ENCODE measurements at places on chromosomes 11 and 22. TPM values are rescaled to one million over a fixed set of nuclear protein-coding genes. Genes with fewer than 3 reads are reported as not detected.

DNA sequence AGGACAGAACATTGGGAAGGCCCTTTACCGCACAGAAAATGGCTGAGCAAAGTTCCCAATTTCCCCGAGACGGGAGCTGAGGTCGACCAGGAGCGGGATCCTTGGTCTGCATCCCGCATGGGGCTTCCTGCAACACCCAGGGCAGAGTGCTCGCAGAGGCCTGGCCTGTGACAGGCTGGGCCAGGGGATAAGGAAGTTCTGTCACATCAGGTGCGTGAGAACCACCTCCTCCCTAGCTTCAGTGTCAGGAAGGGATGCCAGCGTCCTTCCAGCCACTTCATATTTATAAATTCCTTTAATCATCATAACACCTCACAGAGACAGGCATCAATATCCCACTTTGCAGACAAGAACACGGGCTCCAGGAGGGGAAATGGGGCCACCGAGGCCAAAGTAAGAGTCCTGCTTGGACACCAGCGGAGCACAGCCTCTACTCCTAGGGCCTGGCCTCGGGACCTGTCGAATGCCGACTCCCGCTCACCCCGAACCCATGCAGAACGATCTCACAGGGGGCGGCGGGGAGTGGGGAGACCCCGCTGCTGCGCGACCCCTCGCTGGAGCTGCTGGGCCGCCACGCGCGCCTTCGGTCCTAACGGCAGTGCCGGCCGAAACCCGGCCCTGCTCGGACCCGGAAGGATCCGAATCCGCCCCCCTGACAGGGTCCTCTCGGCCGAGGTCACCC, 532 bp downstream of the BET1L start:
- no peak for DNase-seq
- peaks cover 73% of the 10 kb centered on the region for H3K36me3 ChIP-seq
- no peaks in the 10 kb centered on the region for H3K27me3 ChIP-seq
- H3K4me1 ChIP-seq = peaks cover 33% of the 10 kb centered on the region
- peak overlapping the region; percentile 100 for H3K4me3 ChIP-seq

DNA sequence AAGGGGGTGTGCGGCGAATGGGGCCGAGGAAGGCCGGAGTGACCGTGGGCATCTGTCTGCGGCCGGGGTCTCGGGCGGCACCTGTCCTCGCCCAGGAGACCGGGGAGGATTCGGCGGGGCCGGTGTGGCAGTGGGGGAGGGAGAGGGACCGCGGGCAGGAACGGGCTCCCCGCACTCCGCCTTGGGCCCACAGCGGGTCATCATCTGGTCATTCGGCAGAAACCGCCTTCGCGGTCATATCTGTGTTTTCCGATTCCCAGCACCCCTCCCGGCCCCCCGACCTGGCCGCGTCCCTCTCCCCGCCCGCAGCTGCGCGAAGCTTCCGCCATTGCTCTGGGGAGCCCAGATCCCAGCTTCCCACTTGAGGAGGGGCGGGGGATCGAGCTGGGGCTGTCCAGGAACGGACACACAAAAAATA, 824 bp upstream of the CBX6 start:
- DNase-seq = peak; percentile 17
- peak overlapping the region; percentile 53 for H3K27ac ChIP-seq
- peaks cover 36% of the 10 kb centered on the region for H3K4me1 ChIP-seq
- H3K36me3 ChIP-seq = peaks cover 36% of the 10 kb centered on the region
- peaks cover 24% of the 10 kb centered on the region for H3K27me3 ChIP-seq

DNA sequence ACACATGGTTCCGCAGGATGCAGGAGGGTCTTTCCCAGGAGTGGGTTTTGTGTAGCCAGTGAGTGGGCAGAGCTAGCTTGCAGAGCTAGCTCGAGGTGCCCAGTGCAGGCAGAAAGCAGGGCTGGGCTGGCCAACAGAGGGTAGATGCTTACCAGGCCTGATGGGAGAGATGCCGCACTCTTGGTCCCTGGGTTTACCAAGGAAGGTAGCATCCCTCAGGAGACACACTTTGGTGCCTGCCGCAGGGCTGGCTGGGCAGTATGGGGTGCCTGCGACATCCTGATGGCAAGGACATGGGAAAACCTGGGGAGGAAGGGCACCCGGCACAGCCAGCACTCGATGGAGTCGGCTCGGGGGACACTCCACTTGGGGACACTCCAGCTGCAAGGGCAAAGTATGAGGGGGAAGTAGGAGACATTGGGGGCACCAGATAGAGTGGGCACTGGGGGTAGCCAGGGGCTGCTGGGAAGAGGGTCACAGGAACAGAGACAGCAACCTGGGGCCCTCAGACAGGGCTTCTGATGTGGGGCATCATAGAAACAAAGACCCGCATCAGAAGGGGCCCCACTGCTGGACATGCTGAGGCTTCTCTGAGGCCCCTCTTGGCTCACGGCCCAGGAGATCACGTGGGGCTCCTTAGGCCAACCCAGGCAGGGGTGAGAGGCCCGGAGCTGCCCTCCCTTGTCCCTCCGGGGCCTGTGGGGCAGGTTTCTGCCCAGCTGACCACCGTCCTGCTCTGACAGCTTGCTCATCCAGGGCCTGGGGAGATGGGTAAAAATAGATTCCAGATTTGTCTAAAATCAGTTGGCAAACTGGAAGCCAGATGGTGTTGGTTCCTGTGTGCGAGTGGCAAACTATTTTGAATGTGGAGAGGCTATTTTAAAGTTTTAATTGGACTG, 89.8 kb downstream of the MORC2 start:
- no peak for DNase-seq
- no peaks in the 10 kb centered on the region for H3K27me3 ChIP-seq
- H3K36me3 ChIP-seq = no peaks in the 10 kb centered on the region
- no peaks in the 10 kb centered on the region for H3K4me1 ChIP-seq
- no peak overlapping the region for H3K4me3 ChIP-seq
- H3K27ac ChIP-seq = no peak overlapping the region

- peaks cover 24% of the 10 kb centered on the region for H3K4me1 ChIP-seq
- H3K27me3 ChIP-seq = no peaks in the 10 kb centered on the region
- H3K36me3 ChIP-seq = peaks cover 63% of the 10 kb centered on the region
- DNase-seq = no peak
- no peak overlapping the region for H3K27ac ChIP-seq
Measured at GRCh38 chr22:40958299-40958698, 7.1 kb downstream of the RBX1 start.

DNA sequence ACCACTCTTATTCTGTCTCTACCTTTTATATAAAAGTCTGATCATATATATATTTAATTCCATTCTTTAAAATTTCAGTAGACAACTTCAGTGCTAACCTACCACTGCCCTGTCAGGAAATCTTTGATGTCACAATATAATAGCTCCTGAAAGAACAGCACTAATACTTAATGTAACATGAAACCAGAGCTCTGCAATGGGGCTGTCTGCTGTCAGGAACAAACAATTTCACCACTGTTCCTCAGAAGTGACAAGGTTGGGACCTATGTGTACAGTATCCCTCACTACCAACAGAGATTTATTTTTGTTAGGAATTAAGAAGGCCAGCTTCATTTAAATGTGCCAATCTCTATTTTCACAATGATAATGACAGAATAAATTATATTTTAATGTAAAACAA, 165.5 kb upstream of the C11orf58 start:
- no peak overlapping the region for H3K4me3 ChIP-seq
- H3K27ac ChIP-seq = no peak overlapping the region
- no peaks in the 10 kb centered on the region for H3K4me1 ChIP-seq
- H3K27me3 ChIP-seq = no peaks in the 10 kb centered on the region

DNA sequence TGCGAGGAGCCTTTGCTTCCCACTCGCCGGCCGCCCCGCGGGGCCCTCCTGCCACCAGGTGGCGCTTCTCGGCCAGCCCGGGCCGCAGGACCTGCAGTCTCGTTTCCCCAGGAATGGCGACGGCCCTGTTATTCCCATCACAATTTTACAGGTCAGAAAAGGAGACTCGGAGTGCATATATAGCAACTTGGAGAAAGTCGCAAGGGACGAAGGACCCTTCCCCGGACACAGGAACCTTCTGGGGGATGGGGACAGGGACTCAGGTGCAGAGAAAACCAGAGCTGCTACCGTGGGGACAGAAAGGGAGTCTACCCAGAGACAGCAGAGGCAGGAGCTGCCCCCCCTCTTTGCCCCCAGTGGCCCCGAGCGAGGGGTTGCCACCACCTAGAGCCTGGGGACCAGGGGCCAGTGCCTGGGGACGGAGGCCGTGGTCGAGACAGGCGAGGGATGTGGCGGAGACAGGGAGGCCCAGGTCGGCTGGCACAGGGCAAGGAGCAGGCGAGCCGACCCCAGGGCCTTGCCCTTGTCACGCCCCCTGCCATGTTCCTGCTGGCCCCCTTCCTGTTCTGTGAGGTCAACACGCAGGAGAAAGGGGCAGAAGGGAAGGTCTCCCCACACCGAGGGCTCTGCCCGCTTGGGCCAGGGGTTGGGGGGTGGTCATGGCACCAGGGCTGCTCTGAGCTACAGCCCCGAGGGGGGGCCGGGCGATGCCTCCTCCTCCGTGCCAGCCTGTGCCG, 3.5 kb upstream of the KRTAP5-6 start:
- peaks cover 24% of the 10 kb centered on the region for H3K27me3 ChIP-seq
- peaks cover 2% of the 10 kb centered on the region for H3K4me1 ChIP-seq
- peak overlapping the region; percentile 69 for H3K4me3 ChIP-seq
- peak; percentile 59 for DNase-seq

DNA sequence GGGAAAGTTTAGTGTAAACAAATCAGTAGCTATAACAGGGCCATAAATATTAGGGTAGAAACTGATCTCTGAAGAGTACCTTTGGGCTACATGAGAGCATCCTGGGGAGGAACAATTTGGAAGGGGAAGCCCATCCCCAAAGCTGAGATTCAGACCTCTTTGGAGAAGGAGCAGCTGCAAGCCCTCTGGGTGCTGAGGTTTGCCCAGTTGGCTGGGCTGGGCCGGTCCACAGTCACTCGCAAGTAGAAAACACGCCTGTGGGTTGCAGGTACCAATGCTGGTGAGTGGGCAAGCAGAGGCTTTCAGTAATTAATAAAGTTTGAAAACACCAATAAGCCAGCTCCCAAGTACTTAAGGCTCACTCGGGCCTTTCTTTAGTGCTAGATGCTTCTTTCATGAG, 124.5 kb downstream of the ARHGAP8 start:
- H3K4me3 ChIP-seq = no peak overlapping the region
- H3K36me3 ChIP-seq = no peaks in the 10 kb centered on the region
- no peak overlapping the region for H3K27ac ChIP-seq
- no peaks in the 10 kb centered on the region for H3K4me1 ChIP-seq

DNA sequence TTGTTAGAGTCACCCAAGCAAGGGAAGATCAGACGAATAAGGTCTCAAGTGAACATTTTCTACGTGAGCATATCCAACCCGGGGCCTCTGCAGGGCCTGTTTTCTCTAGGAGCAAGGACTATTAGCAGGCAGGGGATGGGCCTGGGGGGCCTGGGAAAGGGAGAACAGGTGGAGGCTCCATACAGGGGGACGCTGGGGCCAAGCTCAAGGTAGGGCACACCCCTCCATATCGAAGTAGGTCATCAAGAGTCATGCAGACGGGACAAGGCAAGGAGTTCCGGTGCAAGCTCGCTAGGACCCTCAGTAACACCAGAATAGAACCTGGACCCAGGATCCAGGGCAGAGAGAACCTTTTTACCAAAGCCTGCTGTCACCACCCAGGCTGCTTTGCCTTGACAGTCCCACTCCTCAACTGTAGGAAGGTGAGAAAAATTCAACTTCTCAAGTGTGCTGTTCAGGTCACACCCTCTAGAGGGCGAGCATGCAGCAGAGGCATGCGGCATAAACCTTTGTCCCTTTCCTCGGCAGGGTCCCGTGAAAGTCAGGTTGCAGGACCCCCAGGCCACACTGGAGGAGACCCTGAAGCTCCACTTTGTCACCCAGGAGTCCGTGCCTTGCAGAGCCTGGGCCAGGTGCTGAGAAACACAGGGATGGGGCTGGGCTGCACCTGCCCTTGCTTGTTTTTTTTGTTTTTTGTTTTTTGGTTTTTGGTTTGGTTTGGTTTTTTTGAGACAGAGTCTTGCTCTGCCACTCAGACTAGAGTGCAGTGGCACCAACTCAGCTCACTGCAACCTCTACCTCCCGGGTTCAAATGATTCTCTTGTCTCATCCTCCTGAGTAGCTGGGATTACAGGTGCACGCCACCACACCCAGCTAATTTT, 8.6 kb upstream of the APOBEC3B start:
- H3K27me3 ChIP-seq = peaks cover 19% of the 10 kb centered on the region
- DNase-seq = peak; percentile 40
- H3K36me3 ChIP-seq = no peaks in the 10 kb centered on the region
- no peak overlapping the region for H3K27ac ChIP-seq
- no peak overlapping the region for H3K4me3 ChIP-seq

DNA sequence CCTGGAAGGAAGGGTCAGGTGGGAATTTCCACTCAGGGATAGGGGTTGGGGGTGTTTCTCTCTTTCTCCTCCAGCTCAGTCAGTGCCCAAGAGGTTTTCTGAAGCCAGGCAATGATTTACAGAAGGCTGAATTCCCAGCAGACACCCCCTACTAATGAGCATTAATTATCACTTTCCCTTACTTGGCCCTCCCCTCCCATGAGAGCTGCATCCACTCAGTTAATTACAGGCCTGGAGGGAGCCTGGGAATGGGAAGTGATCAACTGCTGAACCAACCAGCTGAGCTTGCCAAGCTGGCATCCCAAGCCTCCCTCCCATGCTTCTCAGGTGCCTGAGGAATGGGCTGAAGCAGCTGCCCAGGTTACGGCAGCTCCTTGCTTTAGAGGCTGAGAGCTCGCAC, 992 bp downstream of the LGALS12 start:
- peaks cover 13% of the 10 kb centered on the region for H3K4me1 ChIP-seq
- peaks cover 8% of the 10 kb centered on the region for H3K27me3 ChIP-seq
- H3K36me3 ChIP-seq = peaks cover 5% of the 10 kb centered on the region
- H3K4me3 ChIP-seq = no peak overlapping the region
- DNase-seq = no peak
- H3K27ac ChIP-seq = no peak overlapping the region

GRCh38 chr11:36699271-36699670, 101.2 kb upstream of the RAG2 start:
- H3K36me3 ChIP-seq = no peaks in the 10 kb centered on the region
- no peak overlapping the region for H3K27ac ChIP-seq

GRCh38 chr22:49055406-49055805, 772.3 kb downstream of the BRD1 start:
- H3K4me1 ChIP-seq = peaks cover 5% of the 10 kb centered on the region
- H3K36me3 ChIP-seq = no peaks in the 10 kb centered on the region
- H3K4me3 ChIP-seq = no peak overlapping the region
- no peaks in the 10 kb centered on the region for H3K27me3 ChIP-seq
- no peak for DNase-seq

The ATL3 gene
- total RNA-seq = 38.6 TPM

The LINC01488 gene
- not detected for total RNA-seq

The KRTAP5-9 gene
- not detected for total RNA-seq

The PRG3 gene
- not detected for total RNA-seq

The PKNOX2 gene
- not detected for total RNA-seq

Data from activated T-helper 2 cell treated with anti-CD3 and anti-CD28 coated beads, Interferon-gamma antibody, Interleukin-2, Interleukin-4, amounts not matched to agents 10 μg/mL and 5 μg/mL and 100 μg/mL, durations not matched to agents 14 hours and 24 hours and 36 hours (primary cell).